ENCODE measurements at places on chromosomes 5 and 9. TPM values are rescaled to one million over a fixed set of nuclear protein-coding genes. Genes with fewer than 3 reads are reported as not detected.

DNA sequence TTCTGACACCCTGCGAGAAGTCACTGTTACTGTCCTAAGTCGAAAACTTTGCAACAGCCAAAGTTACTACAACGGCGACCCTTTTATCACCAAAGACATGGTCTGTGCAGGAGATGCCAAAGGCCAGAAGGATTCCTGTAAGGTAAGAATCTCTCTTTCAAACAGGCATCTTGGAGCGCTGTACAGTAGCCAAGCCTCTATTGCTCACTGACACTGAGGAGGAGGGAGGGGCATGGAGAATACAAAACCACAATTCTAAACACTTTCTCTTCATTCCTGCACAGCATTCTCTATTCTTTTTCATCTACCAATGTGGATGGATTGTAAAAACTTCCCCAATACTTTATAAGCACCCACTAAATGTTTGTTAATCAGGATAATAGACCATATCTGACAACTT is 7.4 kb downstream of the GZMK start:
- DNase-seq: no peak

DNA sequence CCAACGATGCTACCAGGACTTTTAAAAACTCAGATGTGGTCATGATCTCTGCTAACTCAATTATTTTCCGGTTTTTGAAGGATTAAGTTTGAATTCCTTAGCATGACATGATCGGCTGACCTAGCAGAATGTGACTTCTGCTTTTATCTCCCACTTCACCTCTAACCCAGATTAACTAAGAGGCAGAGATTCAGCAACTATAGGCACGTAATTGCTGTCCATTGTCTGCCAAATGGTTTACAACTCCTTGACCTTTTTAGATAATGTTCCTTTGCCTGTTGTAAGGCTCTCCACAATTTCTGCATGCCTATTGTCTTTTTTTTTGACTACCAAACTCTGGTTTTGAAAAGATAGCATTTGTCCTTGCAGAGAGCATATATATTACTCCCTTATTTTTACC is 268.2 kb downstream of the BRINP1 start:
- no peak for DNase-seq

GRCh38 chr9:136379891-136380290 is 6.4 kb upstream of the CARD9 start:
- DNase-seq: no peak

DNA sequence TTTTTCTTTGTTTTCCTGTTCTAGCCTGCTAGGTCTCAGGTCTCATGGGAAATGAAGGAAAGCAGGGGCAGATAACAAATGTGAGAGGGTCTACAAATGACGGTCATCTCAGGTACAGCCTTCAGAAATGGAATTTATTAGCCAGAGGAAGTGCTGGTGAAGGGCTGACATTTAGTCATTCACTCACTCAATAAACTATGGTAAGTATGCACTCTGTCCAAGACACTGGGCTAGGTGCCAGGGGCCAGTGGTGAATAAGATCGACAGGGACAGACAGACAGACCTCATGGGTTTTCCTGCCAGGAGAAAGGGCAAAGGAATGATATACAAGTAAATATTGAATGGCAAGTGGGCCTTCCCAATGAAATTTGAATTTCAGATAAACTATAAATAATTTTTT is 6.3 kb downstream of the PDE6A start:
- DNase-seq: no peak

HSPB3 gene
- 1.8 TPM for total RNA-seq

Data from hepatocyte (in vitro differentiated cells).